Stimulated activated CD4-positive, alpha-beta T cell treated with anti-CD3 and anti-CD28 coated beads, Interleukin-4, amount 100 ng/mL, for 24 hours (primary cell): ENCODE measurements at places on chromosomes 1 and 21.

DNA sequence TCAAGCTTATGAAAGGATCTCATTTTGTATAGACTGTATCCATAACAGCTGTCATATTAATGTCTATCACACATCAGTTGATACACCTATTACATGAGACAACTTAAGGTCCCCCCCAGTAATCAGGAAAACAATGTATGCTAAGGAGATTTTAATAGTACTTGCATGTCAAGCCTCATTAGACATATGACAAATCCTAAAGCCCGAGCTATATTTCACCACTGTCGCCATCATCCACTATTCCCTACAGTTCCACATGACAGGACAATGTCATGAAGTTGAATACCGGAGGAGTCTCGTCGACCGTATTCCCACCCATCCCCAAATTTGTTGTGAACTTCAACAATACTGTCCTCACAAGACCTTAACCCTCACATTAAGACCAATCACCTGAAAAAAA, 3.4 kb downstream of the HMGN1 start:
- no peak for DNase-seq

DNA sequence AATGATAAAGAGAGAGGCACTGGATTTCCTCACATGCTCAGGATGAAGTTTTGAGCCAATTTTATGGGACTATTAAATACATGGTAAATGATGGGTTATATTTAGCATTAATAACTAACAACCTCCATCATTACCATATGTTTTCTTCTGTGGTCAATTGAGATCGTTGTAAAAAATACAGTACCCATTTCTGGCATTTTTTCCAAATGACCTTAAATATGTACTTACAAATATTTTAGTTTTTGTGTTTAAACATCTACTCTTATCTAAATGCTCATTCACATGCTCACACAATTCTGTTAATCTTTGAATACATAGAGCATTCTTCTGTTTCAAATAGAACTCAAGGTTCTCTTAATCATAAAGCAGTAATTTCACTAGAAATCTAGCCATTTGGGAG, 330.0 kb upstream of the BRINP3 start:
- DNase-seq, result no peak

DNA sequence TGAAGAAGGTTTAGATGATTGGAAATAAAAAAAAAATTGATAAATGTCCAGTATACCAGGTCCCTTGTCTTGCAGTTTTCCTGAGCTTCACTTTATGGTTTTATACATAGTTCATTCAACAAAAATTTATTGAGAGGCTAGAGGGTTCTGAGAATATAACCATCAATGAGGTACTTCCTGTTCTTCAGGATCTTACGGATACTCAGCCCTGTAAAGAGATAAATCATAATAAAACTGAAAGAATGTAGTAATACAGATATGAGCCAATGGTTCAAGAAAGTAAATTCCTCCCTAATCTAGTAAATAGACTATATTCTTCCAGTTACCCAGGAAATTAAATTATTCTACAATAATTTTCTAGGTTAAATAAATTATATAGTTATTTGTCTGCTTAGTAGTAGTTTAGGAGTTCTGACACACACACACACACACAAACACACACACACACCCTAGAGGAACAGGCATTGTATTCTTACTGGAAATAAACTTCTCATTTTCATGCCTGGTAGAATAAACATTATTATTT, 70.4 kb upstream of the HMCN1 start:
- no peak for DNase-seq

DNA sequence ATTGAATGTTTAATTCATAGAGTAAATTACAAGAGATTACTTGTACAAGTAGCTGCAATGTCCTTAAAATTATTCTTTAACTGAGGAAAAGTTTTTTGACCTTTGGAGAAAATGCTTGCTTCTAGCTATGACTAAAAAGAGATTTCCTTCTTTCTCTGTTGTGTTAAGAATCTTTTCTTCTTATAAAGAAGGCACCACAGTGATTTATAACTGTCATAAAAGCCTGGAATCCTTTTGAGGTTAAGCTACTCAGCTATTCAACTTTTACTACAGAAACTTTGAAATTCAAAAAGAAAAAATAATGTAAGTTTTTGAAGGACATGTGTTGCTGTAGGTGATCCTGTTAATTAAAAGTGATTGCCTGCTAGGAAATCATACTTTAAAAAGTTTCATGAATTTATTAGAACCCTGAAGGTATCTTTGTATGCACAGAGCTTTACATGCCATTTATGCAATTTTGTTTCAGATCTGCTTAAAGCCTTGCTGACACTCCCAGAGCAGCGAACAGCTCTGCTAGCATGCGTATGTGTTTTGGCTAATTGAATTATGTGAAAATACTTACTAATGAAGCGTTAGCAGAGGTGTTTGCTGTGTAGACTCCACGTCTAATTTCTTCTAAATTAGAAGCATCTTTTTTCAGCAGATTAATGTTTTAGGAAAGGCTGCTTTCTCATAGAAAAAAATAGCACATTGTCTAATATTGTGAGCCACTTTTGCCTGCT, 94.7 kb upstream of the SMYD2 start:
- DNase-seq, result no peak

DNA sequence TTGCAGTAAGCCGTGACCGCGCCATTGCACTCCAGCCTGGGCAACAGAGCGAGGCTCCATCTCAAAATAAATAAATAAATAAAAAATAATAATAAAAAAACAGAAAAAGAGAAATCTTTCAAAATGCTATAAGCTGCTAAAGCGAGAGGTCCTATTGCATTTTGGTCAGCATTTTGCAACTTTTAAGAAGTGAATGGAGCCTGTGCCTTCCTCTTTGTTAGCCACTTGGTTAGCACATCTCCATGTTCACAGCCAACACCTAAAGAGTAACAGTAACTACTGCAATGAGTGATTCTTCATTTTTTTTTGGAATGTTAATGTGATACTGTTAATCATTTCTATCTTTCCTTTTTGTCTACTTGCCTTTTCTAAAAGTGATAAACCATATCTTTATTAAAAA, 80.6 kb downstream of the ERG start:
- no peak for DNase-seq

DNA sequence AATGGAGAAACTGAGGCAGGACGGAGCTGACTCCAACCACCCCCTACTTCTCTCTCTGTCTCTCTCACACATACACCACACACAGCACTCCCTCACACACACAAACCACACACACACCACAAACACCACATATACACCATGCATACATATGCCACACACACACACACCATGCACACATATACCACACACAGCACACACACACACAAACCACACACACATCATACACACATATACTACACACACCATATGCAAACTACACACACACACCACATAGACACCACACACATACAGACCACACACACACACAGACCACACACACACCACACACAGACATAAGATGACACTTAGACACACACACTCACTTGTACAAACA, 94.3 kb downstream of the RIPK4 start:
- DNase-seq, result no peak

- DNase-seq, result no peak
These were observed 368.5 kb upstream of the SNX7 start for GRCh38 chr1:98292994-98293393.

DNA sequence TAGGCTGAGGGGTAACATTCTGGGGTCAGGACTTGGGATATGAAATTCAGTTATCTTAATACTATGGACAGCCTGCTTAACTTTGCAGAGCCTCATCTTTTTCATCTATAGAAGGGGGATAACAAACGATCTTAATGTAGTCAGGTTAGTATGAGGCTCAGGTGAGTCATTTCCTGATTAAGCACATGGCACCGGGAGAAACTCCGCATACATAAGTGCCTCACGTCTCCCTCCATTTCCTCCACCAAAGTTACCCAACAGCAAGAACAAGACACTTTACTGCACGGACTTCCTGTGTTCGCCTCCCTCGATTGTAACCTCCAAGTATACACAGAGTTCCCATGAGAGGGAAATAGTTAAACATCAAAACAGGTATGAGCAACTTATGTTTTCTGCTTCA, 112.7 kb upstream of the COA6 start:
- peak; percentile 47 for DNase-seq

DNA sequence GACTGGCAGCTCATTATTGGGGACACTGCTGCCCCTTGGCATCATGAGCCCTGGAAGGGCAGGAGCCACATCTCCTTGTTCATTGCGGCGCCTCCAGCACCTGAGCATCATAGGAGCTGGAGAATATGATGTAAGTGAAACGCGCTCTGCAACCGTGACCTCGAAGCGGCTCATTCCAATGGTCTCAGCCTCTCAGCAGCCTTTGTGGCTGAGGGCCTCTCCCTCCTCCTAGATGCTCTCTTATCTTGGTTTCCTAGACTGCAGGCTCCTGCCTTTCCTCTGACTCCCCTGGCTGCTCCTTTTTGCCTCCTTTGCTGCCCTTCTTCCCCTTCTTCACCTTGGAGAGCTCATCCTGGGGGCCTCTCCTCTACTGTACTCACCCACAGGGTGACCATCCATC, 83.6 kb upstream of the CASZ1 start:
- DNase-seq, result no peak

- DNase-seq, result no peak
These were observed 216.1 kb downstream of the DUSP10 start for GRCh38 chr1:221525749-221526148.

DNA sequence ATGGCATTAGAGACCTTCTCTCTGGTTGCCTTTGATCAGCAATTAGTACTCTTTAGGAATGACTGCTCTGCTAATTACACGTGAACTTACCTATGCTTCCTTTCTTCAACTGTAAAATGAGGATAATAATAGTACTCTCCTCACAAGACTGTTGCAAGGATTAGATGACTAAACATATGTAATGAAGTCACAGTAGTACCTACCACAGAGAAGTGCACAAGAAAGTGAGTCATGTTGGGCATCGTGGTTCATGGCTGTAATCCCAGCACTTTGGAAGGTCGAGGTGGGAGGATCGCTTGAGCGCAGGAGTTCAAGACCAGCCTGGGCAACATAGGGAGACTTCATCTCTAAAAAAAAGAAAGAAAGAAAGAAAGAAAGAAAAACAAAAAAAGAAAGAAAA, 68.1 kb upstream of the AK4 start:
- DNase-seq, result no peak

DNA sequence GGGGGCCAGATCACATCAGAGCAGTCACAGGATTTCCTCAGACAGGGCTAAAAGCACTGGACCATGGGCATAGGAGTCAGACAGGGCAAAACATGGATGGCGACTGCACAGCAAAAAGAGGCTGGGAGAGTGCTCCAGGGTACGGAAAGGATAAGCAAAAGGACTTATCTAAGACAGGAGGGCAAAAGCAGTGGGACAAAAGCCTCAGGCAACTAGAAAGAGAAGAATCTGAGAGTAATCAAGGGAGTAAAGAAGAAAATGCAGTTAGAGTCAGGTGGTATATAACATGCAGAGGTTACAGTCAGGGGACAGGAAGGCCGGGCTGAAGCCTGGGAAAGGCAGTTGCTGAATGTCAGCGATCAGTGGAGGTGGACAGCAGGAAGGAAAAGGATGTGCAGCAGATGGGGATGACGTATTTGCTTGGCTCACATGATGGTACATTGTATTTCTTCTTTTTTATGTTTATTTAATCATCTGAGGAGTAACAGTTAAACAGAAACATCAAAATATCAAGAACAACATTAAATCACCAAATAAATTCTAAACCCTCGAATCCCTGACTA, 63.1 kb upstream of the CNN3 start:
- no peak for DNase-seq

DNA sequence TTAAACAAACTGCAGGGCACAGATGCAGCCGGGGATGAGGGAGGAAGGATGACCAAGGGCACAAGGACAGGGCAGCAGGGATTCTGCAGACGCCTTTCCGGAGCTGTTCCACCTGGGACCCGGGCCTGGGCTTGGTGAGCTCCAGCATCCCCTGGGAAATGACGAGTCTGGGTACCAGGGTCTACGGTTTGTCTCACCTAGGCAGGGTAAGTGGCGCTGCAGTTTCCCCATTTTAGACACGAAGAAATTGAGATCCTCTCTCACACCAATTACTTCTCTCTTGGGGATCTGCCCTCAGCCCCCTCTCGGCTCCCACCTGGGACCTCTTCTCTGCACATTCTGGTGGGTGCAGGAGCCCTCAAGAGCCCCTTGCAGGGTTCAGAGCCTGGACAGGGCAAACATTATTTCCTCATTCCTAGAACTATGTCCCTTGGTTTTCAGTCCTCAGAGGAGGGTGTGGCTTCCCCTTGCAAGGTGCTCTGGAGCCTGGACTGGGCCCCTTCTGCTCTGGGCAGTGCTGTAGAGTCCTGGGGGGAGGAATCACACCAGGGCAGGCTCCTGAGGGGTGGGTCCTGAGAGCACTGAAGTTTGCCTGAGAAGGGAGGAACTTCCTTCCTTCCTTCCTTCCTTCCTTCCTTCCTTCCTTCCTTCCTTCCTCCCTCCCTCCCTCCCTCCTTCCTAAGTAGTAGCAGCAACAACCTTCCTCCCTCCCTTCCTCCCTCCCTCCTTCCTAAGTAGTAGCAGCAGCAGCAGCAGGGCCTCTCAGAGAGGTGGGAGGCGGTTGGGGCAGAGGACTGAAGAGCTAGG, 16.0 kb downstream of the RAP1GAP start:
- DNase-seq, result no peak

- no peak for DNase-seq
These were observed 50.8 kb downstream of the ACBD3 start for GRCh38 chr1:226135709-226136108.

- no peak for DNase-seq
These were observed at the start of gene INAVA for GRCh38 chr1:200894712-200895442. Gene INAVA, plus strand, starts transcription at chr1:200894900. Its CDS starts 3,501 bp downstream, at chr1:200898401.

GRCh38 chr1:171081314-171081753, 9.4 kb upstream of the FMO3 start:
- DNase-seq, result no peak

DNA sequence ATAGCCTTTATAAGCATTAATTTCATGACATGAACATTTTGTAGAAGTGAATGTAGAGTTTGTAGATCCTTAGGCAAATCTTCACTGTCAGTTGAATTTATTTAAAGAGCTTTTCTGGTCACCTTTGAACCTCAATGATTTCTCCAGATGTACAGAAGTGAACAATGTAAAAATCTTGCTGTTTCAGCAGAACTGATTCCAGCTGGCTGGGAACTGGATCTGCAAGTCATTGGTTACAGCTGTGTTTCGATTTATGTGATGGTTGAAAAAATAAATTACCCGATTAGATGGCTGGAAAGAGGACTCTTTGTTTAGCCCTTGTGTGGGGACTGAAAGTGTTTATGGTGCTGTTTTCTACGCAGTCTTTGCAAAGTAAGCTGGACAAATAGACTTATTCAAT, 849.8 kb downstream of the USP25 start:
- no peak for DNase-seq

GRCh38 chr1:165218731-165219130, 137.8 kb downstream of the LMX1A start:
- no peak for DNase-seq

DNA sequence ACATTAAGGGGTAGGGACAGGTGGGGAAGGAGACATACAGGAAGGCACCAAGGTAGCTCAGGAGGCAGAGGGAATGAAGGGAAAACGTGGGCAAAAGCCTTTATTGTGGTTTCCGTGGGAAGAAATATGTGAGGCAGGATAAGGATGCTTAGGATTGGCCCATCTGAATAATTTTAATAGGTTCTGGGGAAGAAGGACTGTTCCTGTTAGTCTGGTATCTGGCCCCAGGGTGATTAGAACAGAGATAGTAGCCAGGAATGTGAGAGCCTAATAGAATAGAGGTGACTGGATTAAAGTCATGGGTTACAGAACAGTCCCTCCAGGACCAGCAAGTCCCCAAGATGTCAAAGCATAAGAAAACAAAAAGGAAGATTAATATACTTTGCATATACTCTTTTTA, 545.2 kb upstream of the CAMK1G start:
- no peak for DNase-seq

- DNase-seq, result no peak
These were observed 16.3 kb downstream of the CRYBG2 start for GRCh38 chr1:26337625-26338024.
